GM23338 (cell line): ENCODE measurements at places on chromosomes 16 and 17. TPM values are rescaled to one million over a fixed set of nuclear protein-coding genes. Genes with fewer than 3 reads are reported as not detected.

The ATP2A1 gene
- 0.08 and 0.73 TPM in 2 replicates for total RNA-seq

DNA sequence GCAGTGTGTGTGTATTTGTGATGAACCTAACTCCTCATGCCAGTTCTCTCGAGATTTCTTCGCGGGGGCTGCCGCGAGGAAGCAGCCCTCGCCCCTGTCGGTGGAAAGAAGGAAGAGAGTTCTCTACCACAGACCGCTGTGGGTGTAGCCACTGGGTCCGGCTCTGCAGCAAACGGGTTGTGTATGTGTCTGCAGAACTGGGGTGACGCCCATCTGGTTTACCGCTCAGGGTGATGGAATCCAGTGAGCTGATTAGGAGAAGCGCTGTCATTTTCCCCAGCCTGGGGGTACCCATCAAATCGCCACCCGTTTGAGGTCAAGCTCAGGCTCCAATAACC lies 7.7 kb downstream of the CORO6 start:
- DNase-seq, result peak; percentile 32

- no peak for DNase-seq
These were observed 29.8 kb downstream of the ANKRD40 start for GRCh38 chr17:50677851-50678375.

DNA sequence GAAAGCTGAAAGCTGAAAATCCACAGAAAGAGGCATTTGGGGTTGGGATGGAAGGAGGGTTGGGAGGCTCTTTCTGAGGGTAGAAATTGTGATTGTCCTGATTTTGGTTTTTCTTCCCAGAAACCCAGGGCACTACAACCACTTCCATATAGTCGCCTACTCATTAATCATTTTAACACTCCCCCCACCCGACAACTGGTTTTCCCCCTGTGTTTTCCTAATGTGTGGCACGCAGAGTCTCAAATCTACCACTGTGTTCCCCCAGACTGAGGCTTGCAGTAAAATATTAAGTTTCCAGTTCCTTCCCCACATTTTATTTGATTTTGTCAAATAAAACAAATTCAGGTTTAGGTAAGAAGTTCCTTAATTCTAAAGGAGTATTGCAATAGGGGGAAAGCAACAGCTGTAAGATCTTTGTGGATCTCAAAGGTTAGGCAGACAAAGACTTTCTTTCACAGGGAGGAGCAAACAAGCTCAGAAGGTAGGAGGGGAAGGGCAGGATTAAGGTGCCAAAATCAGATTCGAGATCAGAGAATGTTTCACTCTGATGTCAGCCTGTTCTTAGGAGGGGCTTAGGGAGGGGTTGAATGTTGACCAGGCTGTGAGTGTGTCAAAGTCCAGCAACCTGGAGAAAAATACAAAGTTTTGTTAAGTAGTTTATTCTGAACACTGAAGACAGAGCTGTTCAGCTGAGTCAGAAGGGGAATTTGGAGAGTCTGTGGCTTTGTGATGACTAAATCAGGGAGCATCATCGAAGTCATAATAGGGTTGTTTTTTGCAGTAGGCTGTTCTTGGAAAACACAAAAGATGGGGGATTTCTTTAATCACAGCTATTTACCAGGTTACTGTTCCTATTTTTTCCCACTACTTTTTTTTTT lies 3.6 kb downstream of the ZNF267 start:
- DNase-seq, result no peak

The HS3ST3B1 gene
- 17.7 and 20.6 TPM in 2 replicates for total RNA-seq

The CBFA2T3 gene
- total RNA-seq, result 0.85 and 1.5 TPM in 2 replicates

- no peak for DNase-seq
These were observed 15.2 kb downstream of the ARHGAP17 start for GRCh38 chr16:24999856-25000461.
